Kidney glomerular epithelial cell (primary cell): ENCODE measurements at places on chromosomes 7 and 10.

DNA sequence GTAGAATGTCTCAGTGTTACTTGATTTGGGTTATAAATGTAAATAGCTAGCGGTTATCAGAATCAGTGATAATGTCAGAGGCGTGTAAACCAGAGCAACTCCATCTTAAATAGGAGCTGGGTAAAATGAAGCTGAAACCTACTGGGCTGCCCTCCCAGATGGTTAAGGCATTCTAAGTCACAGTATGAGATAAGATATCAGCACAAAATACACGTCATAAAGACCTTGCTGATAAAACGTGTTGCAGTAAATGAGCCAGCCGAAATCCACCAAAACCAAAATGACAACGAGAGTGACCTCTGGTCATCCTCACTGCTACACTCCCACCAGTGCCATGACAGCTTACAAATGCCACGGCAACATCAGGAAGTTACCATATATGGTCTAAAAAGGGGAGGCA, 172.3 kb downstream of the CHRM2 start:
- no peak for DNase-seq

- no peak for DNase-seq
These were observed 41.0 kb upstream of the GSDME start for GRCh38 chr7:24798261-24798660.

- DNase-seq, result no peak
These were observed 155.1 kb downstream of the ZNF22 start for GRCh38 chr10:45155784-45156183.

DNA sequence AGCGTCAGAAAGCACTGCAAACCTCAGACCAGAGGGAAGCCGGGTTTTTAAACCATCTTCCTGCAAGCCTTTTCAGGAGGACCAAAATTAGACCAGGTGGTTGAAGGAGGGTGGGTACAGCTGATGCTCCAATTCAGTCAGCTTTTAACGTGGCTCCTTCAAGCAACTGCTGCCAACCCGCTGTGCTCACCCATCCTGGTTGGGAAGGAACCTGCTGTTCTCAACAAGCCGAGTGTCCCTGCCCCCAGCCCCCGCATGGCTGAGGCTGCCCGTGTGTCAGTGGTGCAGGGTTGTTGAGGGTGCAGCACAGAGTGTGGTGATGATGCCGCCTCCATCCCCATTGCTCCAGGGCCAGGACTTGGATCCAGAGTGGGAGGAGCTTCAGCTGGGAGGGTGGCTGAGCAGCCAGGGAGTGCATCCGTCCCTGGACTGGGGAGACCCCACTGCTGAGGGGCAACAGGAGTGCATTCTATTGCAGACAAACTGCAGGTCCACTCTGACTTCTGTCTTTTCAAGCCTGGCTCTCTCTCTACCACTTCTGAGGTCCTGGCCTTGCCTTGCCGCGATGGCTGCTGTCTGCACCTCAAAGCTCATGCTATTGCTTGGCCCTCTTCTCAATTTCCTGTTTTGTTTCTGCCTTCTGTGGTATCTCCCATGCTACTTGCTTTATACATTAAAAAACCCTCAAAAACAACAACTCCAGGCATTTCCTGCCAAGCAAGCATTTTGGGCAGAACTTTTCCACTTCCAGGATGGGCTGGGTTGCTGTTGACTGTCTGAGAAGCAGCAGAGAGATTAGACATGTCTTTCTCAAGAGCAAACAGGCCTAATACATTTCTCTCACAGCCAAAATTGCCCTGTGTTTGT, 134.7 kb downstream of the DNAJB6 start:
- no peak for DNase-seq

- no peak for DNase-seq
These were observed 2.6 kb downstream of the PNLIPRP3 start for GRCh38 chr10:116430288-116430687.
